NCI-H1930 (cell line): ENCODE measurements at places on chromosomes 4 and X.
A peak's percentile ranks its signal among the peaks of the same experiment; 100 is the strongest.

- no peak for DNase-seq
These were observed 22.2 kb downstream of the RBPJ start for GRCh38 chr4:26343038-26343398.

- DNase-seq, result no peak
These were observed 60.6 kb upstream of the AFAP1 start for GRCh38 chr4:8000247-8000646.

- no peak for DNase-seq
These were observed 5.6 kb downstream of the ZFP92 start for GRCh38 chrX:153416781-153417450.

- DNase-seq, result no peak
These were observed 5.9 kb downstream of the TREX2 start for GRCh38 chrX:153439977-153440376.

GRCh38 chr4:184513802-184514120, 39.4 kb upstream of the IRF2 start:
- no peak for DNase-seq

DNA sequence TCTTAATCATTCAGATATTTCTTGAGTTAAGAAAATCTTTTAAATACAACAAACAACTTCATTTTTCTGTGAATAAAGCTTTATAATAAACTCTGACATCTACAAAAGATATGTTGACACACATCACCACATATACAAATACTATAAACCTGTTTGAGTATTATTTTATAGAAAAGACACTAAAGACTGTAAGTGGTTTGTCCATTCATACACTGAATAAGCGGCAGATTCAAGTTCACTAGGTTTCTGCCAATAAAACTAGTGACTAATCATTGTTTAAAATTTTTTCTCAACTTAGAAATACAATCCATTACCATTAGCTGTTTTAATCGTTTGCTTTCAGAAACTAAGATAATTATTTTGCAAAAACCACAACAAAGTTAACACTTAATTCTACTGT, 1900.0 kb downstream of the C4orf33 start:
- no peak for DNase-seq

DNA sequence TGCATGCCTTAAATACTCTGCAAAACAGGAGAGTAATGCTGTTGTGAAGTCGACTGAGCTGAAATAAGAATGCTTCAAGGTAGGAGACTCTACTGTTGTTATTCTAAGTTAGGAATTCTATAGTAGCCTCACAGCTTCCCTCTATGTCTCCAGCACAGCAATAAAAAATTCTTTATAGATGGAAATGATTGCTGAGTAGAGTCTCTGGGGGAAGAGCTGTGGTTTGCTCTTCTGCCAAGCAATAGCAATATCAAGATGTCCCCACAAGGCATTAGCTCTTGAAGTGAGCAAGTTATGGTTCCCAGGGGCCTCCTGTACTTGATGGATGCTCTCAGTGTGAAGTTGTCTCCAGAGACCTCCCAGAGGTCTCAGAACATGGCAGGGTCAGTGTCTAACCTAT, 880.6 kb upstream of the FRG1 start:
- no peak for DNase-seq

GRCh38 chr4:150106886-150107285, 28.6 kb downstream of the DCLK2 start:
- DNase-seq, result no peak

DNA sequence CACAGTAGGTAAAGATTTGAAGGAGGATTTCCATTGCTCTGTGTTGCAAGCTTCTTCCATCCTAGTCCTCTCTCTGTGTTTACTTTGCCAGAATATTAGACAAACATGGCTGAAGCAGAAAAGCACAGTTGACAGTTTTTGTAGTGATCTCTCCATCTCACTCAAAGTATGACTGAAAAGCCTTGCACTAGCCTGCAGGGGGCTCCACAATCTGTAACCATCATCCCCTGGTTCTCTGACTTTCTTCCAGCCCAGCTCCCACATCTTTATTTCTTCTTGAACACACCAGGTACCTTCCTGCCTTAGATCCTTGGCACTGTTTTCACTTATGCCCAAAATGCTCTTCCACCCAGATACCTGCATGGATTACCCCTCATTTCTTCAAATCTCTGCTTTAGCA, 34.1 kb upstream of the HHIP start:
- no peak for DNase-seq

DNA sequence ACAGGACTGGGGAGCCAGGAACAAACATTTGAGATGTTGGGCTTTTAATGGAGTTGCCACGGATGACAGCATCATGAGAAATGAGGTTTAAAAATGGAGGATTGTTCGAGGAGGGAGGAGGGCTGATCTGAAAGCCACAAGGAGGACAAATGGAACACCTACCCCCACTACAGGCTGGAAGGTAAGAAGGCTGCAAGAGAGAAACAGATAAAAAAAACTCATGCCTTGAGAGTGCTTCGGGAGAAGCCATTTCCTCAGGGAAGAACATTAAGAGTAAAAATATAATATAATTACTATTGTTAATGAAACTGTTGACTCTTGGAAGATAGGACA, 119.5 kb upstream of the MAP9 start:
- no peak for DNase-seq

DNA sequence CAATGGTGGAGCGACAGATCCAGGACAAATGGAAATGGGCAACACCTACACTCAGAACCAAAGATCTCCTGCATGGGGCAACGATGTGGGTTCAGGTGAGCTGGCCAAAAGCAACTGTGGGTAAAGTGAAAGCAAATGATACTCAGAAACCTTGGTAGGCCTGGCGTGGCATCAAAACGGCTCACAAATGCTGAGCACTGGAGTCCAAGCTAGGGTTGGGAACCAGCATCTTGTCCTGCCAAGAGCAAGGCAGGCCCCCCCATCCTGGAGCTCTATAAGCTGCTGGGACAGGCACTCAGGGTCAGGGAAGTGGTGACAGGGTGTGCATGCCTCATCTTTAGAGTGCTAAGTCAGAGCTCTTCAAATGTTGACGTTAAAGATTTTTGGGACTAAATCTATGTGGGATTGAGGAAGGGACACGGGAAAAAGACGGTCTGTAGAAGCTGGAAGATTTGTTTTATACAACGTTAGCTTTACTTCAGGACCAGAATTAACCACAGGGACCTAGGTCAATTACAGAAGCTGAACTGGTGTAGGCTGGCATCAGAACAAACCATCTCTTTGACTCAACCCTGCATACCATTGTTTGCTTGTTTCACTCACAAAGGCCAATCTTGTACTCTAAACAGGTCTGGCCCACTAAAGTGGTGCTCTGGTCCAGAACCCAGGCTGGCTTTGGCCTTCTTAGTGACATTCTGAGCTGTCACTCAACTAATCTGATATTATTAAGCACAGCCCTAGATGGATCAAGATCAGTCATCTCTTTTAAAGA, 10.7 kb downstream of the ATP8A1 start:
- no peak for DNase-seq

GRCh38 chrX:48278958-48279357, 23.8 kb downstream of the SSX1 start:
- no peak for DNase-seq

DNA sequence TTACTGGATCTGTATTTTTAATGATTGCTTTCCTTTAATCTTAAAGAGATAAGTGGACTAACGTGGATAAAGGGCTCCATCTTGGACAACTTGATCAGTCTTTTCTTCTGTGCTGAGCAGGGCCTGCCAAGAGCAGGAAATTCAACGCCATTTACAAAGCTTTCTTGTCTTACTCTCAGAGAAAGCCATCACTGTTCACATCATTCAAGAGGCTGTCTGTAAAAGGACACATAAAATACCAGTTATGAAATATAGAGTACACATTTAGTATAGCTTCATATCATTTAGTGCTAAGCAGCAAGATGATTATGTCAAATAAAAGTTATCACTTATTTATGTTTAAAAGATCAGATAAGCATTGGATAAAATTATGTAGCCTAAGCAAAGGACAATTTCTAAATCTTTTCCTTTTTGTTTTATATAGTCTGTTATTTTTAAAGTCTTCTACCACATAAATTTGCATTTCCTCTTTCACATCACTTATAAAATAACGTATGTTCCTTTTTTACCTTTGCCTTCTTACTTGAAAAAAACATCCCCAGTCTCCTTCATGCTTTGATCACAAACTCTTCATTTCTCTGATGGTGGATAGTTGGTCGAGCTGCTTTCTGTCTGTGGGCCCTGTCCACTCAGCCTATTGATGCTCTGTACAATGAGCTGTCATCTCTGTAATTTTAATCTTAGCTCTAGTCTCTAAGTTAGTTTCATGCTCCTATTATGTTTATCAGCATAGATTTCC, 2.1 kb upstream of the CCNG2 start:
- no peak for DNase-seq

GRCh38 chr4:71832049-71832448, 48.2 kb upstream of the GC start:
- DNase-seq, result no peak

DNA sequence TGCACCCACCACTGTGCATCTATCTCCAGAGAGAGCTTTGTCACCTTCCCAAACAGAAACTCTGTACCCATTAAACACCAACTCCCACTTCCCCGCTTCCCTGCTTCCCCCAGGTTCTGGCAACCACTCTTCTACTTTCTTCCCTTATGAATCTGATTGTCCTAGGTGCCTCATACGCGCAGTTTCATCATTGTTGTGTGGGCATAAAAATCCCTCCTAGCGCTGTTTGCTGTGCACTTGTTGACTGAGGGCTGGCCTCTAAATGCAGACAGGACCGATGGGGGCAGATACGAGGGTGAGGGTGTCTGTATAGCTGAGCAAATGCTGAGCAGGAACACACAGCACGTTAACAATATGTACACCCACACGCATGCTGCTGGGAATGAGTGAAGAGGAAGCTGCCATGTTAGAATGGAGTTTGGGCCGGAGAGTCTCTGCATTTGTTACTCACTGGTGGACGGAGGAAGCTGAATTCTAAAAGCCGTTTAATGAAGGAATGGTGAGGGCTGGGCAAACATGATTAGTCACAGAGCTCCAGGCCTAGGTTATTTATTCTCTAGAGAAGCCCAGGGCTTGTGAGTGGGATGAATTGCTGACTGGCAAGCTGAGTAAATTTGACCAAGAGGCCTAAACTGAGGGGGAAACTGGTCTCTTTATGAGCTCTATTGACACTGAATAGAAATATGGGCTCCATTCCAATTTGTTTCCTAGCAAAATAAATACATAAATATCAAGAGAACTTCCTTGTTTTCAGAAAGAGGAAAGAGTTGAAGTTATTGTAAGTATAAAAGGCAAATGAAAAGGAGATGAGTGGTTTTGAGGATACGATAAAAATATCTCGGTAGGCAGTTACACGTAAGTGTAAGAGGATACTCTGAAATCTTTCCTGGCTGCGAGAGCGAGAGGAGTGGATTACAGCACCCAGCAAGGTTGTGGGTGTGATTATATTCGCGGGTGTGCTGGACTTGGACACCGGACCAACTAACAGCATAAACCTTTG, 95.9 kb upstream of the RPS6KA3 start:
- peak; percentile 60 for DNase-seq

DNA sequence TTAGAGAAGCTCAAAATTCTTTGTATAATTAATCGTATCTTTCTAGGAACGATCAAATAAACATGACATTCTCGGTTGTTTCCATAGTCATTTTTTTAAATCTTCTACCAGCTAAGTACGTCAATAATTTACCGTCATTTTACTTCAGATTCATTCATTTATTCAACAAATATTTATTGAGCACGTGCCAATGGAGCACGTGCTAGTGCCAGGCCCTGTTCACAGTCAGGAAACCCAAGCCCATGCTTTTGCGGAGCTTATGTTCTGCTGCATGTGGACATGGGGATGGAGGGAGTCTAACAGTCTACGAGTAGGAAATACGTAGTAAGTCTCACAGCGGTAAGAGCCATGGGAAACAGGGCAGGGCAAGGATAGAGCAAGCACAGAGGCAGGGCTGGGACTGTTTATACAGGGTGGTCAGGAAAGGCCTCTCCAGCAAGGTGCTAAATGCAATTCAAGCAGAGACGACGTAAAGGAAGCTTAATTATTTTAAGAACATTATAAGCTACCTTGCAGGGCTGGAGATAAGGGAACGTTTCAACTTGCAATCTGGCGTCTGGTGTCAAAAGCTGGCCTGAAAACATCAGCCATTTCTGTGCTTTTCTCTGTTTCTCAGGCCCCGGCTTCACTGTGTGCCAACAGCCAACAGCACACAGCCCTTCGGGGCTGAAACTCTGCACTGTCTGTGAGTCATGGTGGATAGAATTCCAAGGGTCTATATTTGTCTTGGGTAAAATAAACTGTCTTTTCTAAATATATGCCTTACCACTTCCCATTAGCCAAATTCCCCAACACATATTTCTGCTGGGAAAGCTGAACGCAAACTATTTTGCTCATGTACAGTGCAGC, 517.1 kb upstream of the ZFP42 start:
- DNase-seq, result no peak

DNA sequence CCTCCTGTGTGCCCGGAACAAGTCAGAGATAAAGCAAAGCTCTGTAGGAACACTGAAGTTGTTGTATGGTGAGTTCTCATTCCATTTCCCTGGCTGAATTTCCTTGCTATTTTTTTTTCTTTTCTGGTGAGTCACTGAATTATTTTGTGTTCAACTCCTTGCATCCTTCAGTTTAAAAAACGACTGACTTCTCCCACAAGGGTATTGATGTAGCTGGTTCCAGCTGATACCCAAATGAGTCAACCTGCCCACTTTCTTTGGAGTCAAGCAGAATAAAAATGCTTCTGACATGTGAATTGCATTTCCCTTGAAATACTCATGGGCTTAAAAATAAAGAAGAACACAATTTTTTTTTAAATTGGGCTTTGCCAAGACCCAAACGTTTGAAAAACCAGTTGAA, 85.5 kb downstream of the SHOX start:
- DNase-seq, result no peak

GRCh38 chrX:45360571-45360970, 159.9 kb upstream of the DIPK2B start:
- DNase-seq, result no peak

DNA sequence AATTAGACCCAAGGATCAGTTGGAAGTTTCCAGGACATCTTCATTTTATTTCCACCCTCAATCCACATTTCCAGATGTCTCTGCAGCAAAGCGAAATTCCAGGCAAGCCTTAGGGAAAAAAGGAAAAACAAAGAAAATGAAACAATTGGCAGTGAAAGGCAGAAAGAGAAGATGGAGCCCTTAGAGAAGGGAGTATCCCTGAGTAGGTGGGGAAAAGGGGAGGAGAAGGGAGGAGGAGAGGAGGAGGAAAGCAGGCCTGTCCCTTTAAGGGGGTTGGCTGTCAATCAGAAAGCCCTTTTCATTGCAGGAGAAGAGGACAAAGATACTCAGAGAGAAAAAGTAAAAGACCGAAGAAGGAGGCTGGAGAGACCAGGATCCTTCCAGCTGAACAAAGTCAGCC, at the start of gene PLP1:
Gene PLP1 (plus strand): TSS at position 295 of the 400 bp plus-strand sequence. CDS start 156 bp downstream, outside the sequence.
- DNase-seq, result no peak
